ENCODE measurements at places on chromosomes 16 and 17. TPM values are rescaled to one million over a fixed set of nuclear protein-coding genes. Genes with fewer than 3 reads are reported as not detected.
A peak's percentile ranks its signal among the peaks of the same experiment; 100 is the strongest.

- DNase-seq, result no peak
- H3K27me3 ChIP-seq, result peaks cover 56% of the 10 kb centered on the region
Observed at GRCh38 chr16:10878644-10879501, 1.9 kb downstream of the CIITA start.

FTO gene
- total RNA-seq, result 85.7 TPM

RANBP10 gene
- 16.8 TPM for total RNA-seq

GRCh38 chr17:34068571-34068970, 186.5 kb upstream of the CCL2 start:
- no peaks in the 10 kb centered on the region for H3K36me3 ChIP-seq
- no peaks in the 10 kb centered on the region for H3K4me1 ChIP-seq

DNA sequence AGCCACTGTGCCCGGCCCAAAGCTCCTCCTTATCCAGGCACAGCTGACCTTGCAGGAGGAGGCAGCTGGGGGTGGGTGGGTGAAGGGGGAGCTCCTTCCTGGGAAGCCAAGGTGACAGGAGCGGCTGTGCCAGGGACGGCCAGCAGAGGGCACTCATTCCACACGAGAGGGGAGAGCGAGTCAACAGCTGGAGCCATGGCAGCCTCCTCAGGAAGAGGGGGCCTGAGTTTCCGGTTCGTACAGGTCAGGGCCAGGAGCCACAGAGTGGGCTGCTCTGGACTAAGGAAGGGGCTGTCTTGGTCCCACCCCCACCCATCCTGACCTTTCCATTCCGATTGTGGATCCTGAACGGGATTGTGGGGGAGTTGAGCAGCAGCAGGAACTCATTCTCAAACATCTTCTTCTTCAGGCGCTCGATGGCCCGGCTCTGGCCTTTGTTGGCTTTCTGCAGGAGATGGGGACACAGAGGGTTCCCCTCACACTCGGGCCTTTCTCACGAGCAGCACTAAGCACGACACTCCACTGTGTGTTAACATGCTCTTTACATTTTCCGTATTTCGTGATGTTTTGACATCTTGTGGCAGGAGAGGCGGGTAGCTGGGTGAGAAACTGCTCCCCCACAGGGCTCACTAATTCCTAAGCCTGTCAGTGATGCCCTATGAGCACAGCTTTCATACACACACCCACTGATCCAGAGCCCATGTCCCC, 61.6 kb downstream of the TIMM22 start:
- no peaks in the 10 kb centered on the region for H3K27me3 ChIP-seq
- no peak overlapping the region for H3K27ac ChIP-seq
- peaks cover 33% of the 10 kb centered on the region for H3K36me3 ChIP-seq
- H3K4me3 ChIP-seq, result no peak overlapping the region
- peak; percentile 72 for DNase-seq

- H3K4me1 ChIP-seq, result peaks cover 30% of the 10 kb centered on the region
- H3K27me3 ChIP-seq, result no peaks in the 10 kb centered on the region
- DNase-seq, result no peak
- H3K36me3 ChIP-seq, result no peaks in the 10 kb centered on the region
- H3K27ac ChIP-seq, result no peak overlapping the region
Observed at GRCh38 chr17:81386646-81387099, 8.6 kb upstream of the BAHCC1 start.

DNA sequence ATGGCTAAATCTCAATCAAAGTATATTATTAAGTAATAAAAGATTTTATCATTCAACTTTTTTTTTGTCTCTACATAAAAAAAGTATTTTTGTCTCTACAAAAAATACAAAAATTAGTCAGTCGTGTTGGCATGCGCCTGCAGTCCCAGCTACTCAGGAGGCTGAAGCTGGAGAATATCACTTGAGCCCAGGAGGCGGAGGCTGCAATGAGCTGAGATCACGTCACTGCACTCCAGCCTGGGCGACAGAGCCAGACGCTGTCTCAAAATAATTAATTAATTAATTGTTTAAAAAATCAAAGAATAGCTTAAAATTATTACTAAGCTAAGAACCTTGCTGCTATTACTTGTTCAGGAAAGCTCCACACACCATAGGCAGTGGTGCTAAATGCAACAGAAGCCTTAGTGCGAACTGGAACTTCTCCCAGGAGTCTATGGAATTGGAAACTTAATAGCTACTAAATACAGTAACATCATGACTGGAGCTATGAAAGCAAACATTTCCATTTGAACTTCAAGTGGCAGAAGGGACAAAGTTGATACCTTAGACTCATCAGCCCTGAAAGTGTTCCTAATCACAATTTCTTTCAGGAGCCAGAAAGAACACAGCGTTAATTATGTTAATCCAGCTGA, 22.6 kb downstream of the ADCY9 start:
- peaks cover 68% of the 10 kb centered on the region for H3K4me1 ChIP-seq
- peak overlapping the region; percentile 82 for H3K27ac ChIP-seq
- peak overlapping the region; percentile 16 for H3K4me3 ChIP-seq
- no peaks in the 10 kb centered on the region for H3K27me3 ChIP-seq

- no peaks in the 10 kb centered on the region for H3K27me3 ChIP-seq
- H3K27ac ChIP-seq, result no peak overlapping the region
- H3K4me1 ChIP-seq, result no peaks in the 10 kb centered on the region
- no peak overlapping the region for H3K4me3 ChIP-seq
- DNase-seq, result no peak
- H3K36me3 ChIP-seq, result no peaks in the 10 kb centered on the region
Observed at GRCh38 chr16:6406028-6406427, 926.6 kb upstream of the RBFOX1 start.

DNA sequence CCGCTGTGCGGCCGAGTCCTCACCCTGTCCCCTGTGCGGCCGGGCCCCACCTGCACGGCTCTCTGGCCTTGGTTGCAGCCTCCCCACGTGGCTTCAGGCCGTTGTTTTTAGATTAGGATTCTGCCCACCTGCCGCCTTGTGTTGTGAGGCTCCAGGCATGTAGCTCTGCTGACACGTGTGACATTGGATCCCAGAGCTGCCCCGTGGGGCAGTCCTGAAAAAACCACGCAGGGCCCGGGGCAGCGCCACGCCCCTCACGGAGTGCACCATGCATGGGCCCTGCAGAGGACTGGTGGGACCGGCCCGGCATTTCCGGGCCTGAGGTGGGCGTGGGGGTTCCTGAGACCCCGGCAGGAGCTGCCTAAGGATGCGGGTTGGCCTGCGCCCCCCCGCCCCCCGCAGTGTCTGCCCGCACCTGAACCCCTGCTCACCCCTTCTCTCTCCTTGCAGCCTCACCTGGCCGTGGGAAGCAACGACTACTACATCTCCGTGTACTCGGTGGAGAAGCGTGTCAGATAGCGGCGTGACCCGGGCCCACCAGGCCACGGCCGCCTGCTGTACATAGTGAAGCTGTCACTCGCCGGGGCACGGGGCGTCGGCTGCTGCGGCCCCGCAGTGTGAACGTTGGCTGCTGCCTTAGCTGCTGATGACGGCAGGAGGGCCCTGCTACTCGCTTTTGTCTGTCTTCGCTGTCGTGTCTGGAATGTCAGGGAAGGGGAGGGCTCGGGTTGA, 27.7 kb upstream of the CHMP6 start:
- H3K27ac ChIP-seq, result peak overlapping the region; percentile 27
- H3K36me3 ChIP-seq, result peaks cover 8% of the 10 kb centered on the region
- DNase-seq, result peak; percentile 79
- no peaks in the 10 kb centered on the region for H3K27me3 ChIP-seq
- no peak overlapping the region for H3K4me3 ChIP-seq

QRICH2 gene
- 4.7 TPM for total RNA-seq

GRCh38 chr16:82943371-82943770, 316.6 kb downstream of the CDH13 start:
- H3K4me1 ChIP-seq, result no peaks in the 10 kb centered on the region
- no peaks in the 10 kb centered on the region for H3K36me3 ChIP-seq
- H3K27me3 ChIP-seq, result no peaks in the 10 kb centered on the region

DNA sequence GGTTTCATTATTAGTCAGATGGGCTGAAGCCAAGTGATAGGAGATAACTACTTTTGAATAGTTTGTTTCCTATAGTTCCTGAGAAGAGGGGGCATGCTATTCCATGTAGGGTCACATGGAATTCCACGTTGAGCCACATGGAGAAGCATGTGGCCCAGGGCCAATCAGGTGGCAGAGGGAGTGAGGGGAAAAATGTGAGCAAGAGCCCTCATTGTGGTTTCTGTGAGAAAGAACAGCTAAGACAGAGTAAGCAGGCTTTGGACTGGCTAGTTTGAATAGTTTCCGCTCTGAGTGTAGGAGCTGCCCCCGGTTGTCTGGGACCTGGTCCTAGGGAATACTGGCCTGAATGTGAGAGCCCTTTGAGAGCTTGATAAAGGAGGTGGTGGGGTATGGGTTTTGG, 69.9 kb upstream of the CNTNAP4 start:
- no peak overlapping the region for H3K27ac ChIP-seq
- H3K4me3 ChIP-seq, result no peak overlapping the region
- H3K27me3 ChIP-seq, result peaks cover 3% of the 10 kb centered on the region
- H3K4me1 ChIP-seq, result no peaks in the 10 kb centered on the region
- DNase-seq, result no peak

CHD9NB gene
- 1.5 TPM for total RNA-seq
